ENCODE measurements at places on chromosomes 4 and X.

DNA sequence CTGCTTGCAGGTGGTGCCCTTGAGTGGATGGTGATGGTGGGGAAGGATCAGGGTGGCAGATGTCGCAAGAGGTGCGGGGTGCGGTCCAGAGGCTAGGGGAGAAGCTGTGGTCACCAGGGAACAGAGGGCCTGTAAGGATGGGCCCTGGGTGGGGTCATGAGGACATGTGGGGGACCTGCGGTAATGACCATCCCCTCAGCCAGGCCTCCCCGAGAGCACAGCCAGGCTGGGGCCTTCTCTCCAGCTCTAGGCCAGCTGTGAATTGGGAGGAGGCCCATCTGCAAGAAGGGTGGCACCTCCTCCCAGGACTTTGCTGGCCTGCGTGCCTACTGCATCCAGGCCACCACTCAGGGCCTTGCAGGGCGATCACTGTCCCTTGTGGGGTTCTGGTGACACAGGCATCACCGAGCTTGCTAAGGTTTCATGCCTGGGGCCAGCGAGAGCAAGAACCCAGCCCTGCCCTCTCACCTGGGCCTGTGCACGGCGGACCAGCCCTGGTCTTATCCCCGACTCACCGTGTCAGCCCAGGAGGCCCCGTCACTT lies 34.1 kb upstream of the MXD4 start:
- no peak for DNase-seq

- DNase-seq, result no peak
These were observed 26.6 kb downstream of the SNX25 start for GRCh38 chr4:185235843-185236503.

DNA sequence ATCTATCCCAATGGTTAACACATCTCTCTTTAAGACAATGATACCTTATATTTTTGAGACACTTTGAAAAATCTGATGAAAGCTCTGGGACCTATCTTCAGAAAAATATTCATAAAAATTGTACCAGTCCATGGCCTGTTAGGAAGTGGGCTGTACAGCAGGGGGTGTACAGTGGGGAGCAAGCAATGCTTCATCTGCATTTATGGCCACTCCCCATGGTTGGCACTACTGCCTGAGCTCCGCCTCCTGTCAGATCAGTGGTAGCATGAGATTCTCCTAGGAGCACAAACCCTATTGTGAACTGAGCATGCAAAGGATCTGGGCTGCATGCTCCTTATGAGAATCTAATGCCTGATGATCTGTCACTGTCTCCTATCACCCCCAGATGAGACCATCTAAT lies 42.6 kb downstream of the C4orf51 start:
- DNase-seq, result no peak

DNA sequence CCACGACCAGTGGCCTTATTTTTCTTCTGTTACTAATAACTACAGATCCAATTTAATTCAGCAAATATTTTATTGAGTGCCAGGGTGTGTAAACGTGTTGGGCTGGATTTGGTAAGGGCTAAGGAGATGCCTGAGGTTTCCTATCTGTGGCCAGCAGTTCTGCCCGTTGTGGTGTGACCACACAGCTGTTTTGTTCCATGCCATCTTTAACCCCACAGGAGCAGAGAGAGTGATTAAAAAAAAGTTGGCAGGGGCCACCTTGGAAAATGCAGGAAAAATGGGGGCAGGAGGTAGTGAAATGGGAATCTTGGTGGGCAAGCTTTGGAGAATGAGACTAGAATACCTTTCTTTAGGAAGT lies 1.1 kb downstream of the PLAC8 start:
- no peak for DNase-seq
